ENCODE measurements at places on chromosomes 7 and 10.

- DNase-seq = no peak
These were observed 292.4 kb upstream of the NFE2L3 start for GRCh38 chr7:25859412-25860274.

- DNase-seq = no peak
These were observed 48.8 kb downstream of the BZW2 start for GRCh38 chr7:16694806-16695205.

DNA sequence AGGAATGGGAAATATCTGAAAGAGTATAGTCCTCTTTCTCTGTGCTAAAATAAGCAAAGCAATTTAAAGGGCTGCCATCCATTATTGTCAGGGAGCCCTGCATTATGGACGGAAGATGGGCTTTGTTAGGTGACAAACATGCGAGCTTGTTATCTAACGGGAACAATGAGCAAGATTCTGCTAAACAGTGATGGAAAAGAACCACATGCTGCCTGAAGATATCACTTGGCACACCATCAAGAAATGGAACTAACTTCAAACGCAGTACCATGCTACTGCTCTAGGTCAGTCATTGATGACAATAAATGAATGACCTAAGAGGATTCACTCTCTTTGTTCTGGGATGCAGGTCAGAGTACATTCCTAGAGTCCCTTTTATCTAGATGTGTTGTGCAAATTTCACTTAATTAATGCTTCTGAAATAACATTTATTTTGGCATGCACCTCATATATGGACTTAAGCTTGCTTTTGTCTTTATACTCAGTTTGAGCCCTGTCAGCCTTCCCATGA, 175.7 kb upstream of the PTN start:
- DNase-seq = no peak

DNA sequence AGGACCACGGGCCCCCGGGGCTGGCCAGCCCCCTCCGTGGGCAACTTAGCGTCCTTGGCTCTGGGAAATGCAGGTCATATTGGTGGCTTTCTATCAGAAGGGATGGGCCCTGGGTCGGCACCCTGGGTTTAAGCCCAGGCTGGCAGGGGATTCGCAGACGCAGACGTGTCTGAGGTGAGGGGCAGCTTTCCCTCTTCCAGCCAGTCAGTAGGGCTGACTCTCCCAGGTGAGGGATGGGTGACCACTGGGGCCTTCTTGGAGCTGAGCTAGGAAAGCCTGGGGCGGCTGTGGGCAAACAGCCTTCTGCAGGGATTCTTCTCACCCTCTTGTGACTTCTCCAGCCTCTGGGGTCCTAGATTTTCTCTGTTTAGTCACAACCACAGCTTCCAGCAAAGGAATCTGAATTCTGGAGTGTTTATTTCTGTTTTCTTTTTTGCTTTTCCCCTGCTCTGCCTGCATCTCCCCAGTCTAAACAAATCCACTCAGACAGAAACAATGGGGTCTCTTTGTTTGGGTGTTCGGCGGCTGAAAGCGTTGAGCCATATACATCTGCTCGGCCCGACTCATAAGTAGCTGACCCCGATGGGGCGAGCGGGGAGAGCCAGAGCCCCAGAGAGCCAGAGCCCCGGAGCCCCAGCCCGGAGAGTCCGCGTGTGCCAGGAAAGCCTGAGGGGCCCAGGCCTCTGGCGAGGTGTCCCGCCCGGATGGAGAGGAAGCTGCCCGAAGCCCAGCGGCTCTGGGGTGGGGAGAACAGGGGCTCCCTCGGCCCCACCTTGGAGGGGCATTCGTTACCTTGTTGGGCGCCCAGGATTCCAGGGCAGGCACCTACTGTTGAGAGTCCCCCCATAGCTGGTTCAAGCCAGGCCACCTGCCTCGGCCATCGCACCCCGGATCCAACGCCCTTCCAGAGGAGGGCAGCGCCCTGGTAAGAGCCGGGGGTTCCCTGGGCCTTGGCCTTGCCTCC, 2.0 kb downstream of the MNX1 start:
- peak; percentile 48 for DNase-seq

- no peak for DNase-seq
These were observed 40.7 kb upstream of the FMC1 start for GRCh38 chr7:139300390-139300789.

DNA sequence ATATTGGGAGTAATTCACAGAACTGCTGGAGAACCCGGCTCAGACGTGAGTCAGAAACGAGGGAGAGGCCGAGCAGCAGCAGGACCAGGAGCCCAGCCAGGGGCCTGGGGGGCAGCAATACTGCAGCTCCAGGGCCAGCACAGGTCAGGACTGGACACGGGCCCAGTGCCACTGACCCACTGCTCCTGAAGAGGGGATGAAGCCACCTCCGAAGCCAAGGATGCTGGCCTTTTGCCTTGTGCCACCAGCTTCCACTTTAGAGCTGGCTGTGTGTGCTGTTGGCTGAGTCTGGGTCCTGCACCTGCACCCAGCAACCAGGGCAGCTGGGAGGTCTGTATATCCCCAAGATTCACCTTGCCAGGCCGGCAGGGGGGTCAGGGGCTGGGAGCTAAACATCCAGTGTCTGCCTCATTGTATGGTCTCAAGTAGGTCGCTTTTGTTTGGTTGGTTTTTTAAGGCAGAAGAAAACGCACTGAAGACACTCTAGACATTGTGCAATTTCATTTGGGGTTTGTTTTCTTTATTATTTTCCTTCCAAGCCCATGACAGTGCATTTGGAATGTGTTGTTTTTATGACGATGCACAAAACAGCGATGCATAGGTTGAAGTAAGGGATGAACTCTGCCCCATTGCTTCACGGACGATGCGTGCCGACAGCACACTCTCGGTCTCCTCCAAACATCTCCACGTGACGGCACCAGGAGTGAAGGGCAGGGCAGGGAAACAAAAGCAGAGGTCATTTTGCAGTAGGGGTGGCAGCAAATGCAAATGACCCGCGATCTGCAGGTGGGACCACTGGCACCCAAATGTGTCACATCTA, 27.7 kb upstream of the INSIG1 start:
- DNase-seq = no peak

DNA sequence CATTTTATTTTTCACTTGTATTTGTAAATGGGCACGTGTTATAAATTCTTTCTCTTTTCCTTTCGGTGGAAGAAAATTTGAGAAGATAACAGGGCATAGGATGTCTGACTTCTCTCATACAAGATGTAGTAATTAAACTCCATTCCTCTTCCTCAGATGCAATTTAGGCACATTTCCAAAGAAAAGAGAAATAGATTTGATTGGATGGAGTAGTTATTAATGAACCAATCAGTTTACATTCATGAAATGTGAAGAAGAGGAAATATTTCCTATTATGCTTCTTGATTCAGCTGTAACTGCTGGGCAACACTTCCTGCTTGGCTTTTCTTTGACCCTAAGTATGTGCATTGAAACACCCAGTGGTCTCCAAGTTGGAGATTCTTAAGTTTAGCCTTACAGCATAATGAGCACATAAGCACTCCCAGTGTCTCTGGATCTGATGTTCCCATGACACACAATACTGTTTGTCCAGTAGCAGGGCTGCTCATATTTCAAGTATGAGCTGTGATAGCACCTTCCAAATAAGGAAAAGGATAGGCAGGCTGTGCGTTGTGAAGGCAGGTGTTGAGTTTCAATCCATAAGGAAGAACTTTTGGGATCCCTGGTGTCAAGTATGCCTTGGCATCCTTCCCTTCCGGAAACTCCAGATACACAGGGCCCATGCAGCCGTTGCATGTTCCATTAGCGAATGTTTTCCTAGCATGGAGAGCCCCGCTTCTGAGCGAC, 33.4 kb upstream of the COBL start:
- DNase-seq = no peak

DNA sequence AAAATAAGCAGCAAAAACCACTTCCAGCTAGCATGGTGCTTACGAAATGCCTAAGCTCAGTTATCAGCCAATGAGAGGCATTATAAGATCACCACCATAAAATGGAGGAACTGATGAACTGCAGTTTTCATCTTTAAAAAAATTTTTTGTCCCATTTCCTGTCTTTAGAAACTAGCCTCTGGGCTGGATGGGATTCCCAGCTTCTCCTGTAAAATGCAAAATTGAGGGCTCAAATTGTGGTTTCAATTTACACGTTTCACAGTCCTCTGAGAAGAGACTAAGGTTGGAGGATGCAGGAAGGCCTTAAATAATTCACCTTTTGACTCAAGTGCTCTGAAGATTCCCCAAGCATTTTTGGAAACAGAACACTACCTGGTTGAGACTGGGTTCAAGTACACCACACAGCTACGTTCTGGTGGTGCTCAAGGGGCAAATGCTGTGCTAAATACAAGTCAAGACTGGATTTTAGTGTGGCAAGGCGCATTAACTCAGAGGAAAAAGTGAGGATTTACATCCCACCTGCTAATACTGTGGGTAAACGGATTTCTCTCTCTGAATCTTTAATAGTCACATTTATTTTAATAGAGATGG, 951 bp downstream of the ZNF25 start:
- DNase-seq = no peak

- no peak for DNase-seq
These were observed 300.4 kb downstream of the AHR start for GRCh38 chr7:17598846-17599245.

DNA sequence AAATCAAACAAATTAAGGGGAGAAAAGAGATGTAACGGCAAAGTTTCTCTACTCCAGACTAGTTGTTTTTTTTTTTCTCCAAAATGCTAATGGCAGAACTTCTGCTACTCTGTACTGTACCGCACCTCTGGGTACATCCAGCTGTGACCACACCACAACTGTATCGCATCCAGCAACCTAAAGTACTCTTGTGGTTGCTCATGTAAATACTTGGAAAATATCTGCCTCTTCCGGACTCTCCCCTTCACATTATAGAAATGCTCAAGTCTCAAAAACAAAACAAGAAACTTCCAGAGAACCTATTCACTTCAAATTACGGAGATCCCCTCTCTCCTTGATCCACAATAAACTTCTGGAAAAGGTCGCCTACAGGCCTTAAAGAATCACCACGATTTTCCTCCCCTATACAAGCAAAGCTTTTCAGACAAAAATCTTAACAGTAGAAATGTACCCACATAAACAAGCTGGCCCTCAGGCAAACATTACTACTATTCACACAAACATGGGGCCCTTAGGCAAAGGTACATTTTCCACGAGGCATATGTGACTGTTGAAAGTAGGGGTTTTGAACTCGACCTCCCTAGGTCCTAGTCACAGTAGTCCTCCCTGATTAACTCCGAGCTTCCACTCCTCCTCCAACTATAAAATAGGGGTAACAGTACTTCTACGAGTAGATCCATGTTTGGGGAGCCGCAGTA, 222.9 kb upstream of the MKLN1 start:
- DNase-seq = no peak

DNA sequence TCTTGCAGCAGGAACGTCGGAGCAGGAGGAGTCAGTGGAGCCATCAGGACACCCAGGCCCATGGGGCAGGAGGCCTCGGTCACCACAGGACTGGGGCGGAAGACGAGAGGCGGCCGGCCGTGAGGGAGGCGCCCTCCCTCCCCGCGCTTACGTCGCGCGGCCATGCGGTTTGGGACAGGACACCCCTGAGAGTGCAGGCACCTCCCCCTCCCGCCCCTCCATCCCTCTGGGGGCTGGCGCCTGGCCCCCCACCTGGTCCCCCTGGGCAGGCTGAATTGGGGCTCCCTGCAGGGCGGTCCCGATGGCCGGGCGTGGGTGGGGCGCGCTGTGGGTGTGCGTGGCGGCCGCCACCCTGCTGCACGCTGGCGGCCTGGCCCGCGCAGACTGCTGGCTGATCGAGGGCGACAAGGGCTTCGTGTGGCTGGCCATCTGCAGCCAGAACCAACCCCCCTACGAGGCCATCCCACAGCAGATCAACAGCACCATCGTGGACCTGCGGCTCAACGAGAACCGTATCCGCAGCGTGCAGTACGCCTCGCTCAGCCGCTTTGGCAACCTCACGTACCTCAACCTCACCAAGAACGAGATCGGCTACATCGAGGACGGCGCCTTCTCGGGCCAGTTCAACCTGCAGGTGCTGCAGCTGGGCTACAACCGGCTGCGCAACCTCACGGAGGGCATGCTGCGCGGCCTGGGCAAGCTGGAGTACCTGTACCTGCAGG, 74.4 kb downstream of the ELFN1 start:
- DNase-seq = no peak

DNA sequence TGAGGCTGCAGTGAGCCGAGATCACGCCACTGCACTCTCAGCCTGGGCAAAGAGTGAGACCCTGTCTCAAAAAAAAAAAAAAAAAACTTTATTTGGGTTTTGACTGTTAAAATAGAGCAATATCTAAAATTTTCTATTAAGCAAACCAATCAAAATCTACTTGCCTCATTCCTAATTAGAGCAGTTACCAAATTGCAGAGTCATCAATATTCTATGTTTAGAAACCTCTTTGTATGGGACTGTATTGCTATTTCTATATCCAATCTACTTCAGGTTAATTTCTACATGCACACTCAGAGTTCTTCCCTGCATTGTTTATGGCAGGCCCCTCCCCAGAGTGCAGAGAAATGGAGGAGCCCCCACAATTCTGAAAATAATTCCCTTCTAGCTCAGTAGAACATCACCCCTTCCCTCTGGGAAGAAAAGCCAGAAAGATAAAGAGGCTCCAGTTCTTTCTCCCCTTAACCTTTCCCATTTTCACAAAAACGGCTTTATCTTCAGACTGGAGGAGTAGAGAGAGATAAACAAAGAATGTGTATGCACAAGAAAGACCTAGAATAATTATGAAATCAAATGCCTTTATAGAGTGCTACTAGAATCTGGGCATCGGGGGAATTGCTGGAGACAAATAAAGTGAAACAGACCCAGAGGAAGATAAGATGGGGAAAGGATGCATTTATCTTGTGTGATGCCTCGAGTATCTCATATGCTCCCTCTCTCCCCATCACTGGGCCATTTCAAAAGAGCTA, 17.9 kb downstream of the SCRN1 start:
- no peak for DNase-seq

DNA sequence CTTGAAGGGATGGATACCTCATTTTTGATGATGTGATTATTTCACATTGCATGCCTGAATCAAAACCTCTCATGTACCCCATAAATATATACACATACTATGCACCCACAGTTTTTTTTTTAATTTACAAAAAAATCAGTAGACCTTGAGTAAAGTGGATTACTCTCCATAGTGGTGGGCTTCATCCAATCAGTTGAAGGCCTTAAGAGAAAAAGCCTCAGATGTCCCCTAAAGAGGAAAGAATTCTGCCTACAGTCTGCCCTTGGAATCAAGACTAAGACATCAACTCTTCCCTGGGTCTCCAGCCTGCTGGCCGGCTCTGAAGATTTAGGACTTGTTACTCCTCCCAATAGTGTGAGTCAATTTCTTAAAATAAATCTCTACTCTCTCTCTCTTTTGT, 1.1 kb downstream of the AZGP1 start:
- DNase-seq = no peak

- DNase-seq = no peak
These were observed 9.8 kb downstream of the LRMDA start for GRCh38 chr10:75441196-75441595.

DNA sequence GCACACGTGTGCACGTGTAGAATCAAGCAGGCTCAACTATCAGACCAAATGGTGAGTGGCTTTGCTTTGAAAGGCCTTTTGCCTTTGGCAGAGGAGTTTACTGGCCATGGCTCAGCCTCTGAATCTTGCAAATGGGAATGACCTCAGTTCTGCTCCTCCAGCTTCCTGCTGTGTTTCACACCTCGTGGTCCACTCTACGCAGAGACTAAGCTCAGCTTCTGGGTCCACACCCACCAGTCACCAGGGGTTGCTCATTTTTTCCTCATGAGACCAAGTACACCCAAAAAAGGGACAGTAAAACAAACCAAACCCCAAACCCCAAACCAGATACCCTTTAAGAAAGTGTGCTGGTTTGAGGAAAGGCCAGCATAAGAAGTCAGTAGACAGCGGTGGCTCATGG, 236.4 kb downstream of the DNAJB6 start:
- no peak for DNase-seq

- DNase-seq = no peak
These were observed 2.1 kb downstream of the CASD1 start for GRCh38 chr7:94511718-94512117.

- DNase-seq = peak; percentile 62
These were observed 116.6 kb downstream of the NKX6-2 start for GRCh38 chr10:132669208-132669861.
